ENCODE measurements at places on chromosomes 2 and 18.

GRCh38 chr2:174031226-174031625, 66.1 kb upstream of the SP3 start:
- no peak for DNase-seq

DNA sequence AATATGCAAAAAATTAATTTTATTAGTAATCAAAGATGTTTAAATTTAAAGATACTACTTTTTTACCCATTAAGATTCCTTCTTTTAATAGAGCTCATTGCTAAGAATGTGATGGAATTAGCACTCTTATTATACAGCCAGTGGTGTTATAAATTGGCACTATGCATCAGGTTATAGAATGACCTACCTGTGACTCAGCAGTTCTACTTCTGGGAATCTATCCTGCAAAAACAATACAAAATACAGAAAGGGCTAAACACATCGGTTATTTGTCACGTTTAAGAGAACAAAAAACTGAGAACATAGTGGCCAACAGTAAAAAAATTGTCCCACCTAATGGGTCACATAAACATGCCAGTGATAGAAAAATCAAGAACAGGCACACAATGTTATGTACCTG, 9.4 kb upstream of the ADD2 start:
- DNase-seq: no peak

DNA sequence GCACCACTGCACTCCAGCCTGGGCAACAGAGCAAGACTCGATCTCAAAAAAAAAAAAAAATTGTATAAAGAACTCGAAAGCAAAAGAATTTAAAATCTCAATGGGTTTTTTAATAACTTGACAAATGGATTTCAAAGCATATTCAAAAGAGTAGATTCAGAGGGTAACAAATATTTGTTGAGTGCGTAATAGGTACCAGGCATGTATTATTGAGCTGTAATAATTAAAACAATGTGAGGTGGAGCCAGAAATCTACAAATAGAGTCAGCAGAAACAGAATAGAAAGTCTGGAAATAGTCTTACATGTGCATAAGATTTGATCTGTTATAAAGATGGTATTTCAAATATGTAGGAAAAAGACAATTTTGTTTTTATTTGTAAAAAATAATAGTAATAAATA, 19.1 kb upstream of the RAB11FIP5 start:
- DNase-seq: no peak

DNA sequence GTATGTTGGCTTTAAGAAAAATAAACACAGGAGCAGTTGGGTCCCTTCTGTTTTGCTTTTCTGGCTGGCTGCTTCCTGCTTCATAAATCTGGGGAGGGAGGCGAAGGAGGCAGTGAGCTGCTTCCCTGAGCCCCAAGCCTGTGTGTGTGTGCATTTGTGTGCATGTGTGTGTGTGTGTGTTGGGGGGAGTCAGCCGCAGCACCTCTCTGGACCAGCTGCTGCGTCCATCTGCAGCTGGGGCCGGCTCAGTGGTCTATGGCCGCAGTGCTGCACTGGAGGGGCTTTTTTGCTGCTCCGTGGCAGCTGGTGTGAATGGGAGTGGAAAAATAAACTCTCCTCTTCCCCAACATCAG, 192.3 kb downstream of the RNF144A start:
- DNase-seq: no peak
